ENCODE measurements at places on chromosomes 2 and 18.

DNA sequence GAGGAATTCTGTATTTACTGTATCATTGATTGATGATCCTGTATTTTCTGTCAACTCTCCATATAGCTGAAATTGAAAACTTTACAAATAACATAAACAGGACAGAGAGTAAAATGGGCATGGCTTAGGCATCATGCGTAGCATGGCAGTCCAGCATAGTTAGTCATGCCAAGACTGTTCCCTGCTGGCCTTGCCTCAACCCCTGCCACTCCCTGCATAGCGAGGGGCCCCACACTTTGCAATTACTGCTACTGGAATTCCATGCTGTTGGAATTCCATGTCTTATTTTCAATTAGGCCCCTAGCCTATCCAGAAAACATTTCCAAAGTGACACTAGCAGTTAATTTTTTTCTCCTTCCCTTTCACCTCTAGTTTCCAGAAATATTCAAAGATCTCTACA, 15.1 kb upstream of the SOX11 start:
- no peak for DNase-seq

DNA sequence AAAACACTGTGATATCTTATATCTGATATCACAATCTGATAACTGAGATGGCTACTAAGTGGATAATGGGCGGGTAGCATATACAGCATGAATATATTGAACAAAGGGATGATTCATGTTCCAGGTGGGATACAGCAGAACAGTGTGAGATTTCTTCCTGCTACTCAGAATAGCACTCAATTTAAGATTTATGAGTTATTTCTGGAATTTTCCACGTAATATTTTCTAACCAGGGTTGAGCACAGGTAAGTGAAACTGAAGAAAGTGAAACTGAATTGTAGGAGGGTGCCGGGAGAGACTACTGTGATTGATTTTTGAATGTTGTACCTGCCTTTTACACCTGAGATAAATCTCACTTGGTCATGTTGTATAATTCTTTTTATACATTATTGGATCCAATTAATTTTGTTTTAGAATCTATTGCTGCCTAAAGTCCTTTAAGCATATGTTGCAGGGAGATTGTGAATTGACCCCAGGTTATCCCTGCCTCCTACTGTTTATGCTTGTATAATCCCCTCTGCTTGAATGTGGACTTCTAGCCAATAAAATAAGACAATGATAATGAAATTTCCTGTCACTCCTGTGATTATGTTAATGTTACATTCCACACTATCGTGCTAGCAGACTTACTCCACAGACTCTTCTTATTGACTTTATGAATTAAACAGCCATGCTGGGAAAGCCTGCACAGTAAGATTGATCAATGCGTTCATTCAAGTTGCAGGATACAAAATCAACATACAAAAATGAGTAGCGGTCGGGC, 67.6 kb upstream of the RBBP8 start:
- no peak for DNase-seq

- no peak for DNase-seq
Observed at GRCh38 chr2:215887303-215887702, 126.0 kb downstream of the MREG start.

DNA sequence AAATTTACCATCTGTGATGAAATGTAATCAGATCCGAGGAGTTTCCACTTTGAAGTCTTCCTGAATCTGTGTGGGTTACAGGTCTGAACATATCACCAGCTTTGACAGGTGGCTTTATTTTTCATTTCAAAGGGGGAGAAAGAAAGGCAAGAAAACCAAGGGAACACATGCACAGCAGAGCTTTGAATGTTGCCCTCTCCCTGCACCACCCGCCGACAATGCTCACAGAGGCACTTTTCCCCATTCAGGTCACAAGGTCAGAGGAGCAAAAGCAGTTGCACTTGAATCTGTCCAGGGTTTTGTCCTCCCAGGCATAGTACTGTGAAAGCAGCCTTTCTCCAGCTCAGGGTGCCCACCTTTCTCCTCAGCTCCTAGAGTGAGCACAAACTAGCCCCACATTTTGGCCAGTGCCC, 130.2 kb downstream of the OSR1 start:
- DNase-seq: no peak

DNA sequence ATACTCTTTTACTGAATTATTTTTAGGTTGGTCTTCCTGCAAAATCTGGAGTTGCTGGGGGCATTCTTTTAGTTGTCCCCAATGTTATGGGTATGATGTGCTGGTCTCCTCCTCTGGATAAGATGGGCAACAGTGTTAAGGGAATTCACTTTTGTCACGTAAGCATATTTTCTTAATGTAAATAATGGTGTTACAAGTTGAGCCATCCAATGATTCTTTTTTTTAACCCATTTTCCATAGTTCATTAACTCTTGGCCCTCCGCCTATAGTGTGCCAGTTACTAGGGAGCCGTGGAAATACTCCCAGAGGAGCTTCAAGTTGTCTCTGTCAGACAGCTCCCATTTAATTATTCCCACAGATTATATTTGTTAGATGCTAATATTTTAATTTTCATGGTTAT, 49.8 kb downstream of the GLS start:
- no peak for DNase-seq

All from LNCaP clone FGC (cell line).